Kasumi-1 (cell line): ENCODE measurements at places on chromosomes 1 and 21.

- DNase-seq, result peak; percentile 3
Observed at GRCh38 chr1:193111641-193112090, 6.5 kb upstream of the GLRX2 start.

DNA sequence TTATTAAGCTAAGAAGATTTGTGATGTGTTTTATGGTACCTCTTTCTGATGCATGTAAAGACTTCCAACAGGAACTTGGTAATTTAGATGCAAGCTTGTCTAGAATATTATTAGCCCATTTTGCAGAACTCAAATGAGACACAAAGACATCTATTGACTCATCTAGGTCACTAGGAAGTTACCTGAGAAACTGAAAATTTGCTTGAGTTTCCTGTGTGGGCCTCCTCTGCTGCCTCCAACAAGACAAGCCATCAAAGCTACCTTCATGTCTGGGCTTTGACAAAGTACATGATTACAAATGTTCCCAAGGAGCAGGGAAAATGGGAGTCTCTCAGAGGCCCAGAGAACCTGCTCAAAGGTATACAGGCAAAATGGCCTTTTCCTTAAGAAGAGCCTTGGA is 5.6 kb downstream of the RUNX1 start:
- DNase-seq, result no peak

- DNase-seq, result no peak
Observed at GRCh38 chr1:156086256-156086662, 4.0 kb upstream of the MEX3A start.

DNA sequence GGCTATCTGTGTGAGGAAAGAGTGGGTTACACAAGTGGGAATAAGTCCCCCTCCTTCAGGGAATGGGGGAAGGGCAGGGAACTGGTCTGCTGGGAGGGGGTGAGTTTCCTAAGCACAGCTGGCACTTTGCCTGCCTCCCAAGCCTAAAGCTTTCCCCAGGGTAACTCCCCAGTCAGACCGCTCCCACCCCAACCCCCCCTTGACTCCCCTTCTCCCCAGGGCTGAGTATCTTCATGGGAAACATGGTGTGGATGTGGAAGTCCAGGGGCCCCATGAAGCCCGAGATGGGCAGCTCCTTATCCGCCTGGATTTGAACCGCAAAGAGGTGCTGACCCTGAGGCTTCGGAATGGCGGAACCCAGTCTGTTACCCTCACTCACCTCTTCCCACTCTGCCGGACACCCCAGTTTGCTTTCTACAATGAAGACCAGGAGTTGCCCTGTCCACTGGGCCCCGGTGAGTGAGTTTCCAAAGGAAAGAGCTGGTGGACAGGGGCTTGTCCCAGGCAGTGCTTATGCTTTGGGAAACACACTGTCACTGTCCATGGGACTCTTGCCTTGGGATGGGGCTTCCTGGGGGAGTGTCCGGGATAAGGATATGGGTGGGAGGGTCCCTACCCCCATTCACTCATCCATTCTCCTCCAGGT is 14.9 kb downstream of the MOV10 start:
- DNase-seq, result no peak

GRCh38 chr1:218463194-218464156 is 118.3 kb downstream of the TGFB2 start:
- peak; percentile 41 for DNase-seq

DNA sequence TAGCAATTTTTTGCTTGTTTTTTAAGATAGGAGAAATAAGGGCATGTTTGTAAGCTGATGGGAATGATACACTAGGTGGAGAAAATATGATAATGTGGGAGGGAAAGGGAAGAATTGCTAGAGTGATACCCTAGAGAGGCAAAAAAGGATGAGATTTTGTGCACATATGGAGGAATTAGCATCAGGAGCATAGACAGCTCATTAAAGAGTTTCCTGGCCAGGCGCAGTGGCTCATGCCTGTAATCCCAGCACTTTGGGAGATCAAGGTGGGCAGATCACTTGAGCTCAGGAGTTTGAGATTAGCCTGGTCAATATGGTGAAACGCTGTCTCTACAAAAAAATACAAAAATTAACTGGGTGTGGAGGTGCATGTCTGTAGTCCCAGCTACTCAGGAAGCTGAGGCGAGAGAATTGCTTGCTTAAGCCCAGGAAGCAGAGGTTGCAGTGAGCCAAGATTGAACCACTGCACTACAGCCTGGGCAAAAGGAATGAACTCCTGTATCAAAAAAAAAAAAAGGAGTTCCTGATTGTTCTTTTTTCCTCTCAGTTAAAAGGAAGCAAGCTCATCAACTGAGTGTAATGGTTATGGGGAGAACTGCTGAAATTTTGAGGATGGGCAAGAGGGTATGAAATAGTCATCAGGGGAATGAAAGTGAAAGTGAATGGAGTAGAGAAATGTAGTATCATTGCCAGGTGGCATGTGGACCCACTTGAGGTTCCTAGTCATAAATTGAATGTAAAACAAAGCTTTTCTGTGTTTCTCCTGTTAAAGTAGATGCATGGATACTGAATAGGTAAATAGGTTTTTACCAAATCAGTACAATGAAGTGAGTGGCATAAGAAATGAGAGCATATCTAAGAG is 35.5 kb downstream of the SH3GLB1 start:
- DNase-seq, result no peak

DNA sequence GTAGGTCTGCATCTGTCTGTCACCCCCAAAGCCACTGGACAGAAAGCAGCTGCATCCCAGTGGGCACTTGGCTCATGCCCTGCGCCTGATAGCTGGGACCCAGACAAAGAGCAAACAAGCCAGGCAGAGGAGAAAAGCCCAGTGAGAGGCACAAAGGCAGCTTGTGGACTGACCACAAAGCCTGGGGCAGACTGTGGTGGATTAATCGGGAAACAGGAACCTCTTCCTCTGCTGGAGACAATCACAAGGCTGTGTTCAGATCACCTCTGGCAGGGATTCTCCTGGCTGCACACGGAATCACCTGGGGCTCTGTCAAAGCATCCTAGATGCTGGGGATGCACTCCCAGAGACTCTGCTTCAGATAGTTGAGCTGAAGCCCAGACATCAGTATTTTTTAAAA is 15.2 kb upstream of the GJB5 start:
- no peak for DNase-seq

DNA sequence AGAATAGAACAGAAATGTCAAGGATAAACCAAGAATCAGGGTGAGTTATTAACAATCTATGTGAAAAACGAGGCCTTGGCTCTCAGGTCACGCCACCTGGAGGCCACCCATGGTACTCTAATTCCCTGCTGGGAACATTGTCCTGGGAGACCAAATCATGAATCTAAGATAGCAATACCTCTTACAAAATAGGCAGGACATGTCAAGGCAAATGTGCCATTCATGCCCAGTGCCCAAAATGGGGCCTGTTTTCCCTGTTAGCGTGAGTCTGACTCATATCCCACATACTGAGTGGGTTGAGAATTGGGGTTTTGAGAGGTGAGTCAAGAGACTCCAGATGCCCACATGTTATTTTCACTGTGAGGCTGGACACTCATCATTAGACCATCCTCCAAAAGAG is 380.8 kb downstream of the HHIPL2 start:
- DNase-seq, result peak; percentile 38

DNA sequence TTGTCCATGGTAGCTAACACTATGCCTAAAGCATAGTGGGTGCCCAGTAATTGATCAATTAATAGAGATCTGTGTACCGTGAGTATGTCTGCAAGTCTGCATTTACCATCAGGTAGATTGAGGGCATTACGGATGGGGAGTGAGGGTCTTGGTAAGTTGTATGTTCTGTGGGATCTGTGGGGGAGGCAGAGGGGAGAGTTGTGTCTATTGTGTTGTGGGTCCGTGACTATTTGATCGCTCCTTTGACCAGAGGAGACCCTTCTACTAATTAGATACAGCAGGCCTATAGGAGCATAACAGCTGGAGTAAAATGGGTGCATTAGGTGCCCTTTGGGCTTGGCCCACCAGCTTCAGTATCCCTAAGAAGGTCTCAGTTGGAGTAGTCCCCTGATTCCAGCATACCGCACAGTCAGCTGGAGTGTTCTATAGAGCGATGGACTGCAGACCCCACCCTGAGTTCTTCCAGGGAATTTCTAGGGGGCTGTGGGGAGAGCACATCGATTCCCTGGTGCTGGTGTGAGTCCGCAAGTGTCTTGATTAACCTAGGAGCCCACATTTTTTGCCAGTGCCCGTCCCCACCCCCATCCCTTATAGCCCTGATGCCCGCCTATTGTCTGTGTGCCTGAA is 55.9 kb downstream of the RHBG start:
- no peak for DNase-seq

GRCh38 chr1:228547464-228547792 is 60.2 kb downstream of the RNF187 start:
- DNase-seq, result no peak

GRCh38 chr1:67552336-67552759 is 122.1 kb upstream of the SERBP1 start:
- no peak for DNase-seq

GRCh38 chr1:25844536-25845337 is 14.5 kb downstream of the AUNIP start:
- no peak for DNase-seq

GRCh38 chr1:68454534-68454933 is 4.8 kb upstream of the RPE65 start:
- DNase-seq, result no peak

GRCh38 chr1:40651138-40651857 is 14.2 kb downstream of the RIMS3 start:
- no peak for DNase-seq
